Activated CD4-positive, alpha-beta T cell treated with anti-CD3 and anti-CD28 coated beads, Interleukin-2, amount 10 ng/mL, durations not matched to agents 24 days and 14 days (primary cell): ENCODE measurements at places on chromosomes 7 and 10. TPM values are rescaled to one million over a fixed set of nuclear protein-coding genes. Genes with fewer than 3 reads are reported as not detected.

DEPP1 gene
- 3.3 and 4.3 TPM in 2 replicates for total RNA-seq

DNA sequence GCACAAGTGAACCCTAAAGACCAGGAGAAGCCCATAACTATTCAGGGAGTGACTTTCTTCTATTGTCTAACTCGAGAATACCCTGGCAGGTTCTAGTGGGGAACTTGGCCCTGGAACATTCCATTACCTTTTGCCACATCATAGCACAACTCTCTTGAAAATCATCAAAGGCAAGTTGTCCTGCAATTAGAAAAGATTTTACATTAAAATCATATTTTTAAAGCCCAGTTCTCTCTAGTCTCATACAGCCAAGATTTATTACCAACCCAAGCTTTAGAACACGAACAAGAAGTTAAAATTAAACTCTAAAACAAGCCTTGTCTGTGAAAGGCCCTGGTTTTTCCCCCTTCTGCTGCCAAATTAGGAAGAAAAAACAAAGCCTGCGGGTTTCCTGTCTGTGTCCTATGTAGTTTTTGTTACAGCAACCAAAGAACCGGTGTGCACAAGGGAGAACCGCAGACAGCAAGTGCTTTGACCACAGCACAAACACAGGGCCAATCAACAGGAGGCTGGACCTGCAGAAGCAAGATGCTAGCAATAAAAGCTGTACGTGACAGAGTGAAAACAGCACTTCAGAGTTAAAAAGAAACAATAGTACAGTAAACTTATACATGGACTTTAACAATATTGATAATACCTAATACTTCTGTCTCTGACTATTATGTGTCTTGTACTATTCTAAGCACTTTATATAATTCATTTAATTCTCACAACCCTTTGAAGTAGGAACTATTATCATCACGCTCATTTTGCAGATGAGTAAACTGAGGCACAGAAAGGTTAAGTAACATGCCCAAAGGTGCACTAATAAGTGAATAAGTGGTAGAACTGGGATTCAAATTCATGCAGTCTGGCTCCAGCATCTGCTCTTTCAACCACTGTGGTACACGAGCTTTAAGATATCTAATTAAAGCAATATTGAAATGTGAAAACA lies 65.8 kb downstream of the STK17A start:
- peak; percentile 93 for DNase-seq

SPDYE5 gene
- 0.14 TPM in 1 of 2 replicates, not detected in the other for total RNA-seq

- no peak for DNase-seq
Measured at GRCh38 chr7:66617295-66617694, 11.4 kb upstream of the KCTD7 start.
